Lung (tissue), 17 donors: ENCODE measurements at places on chromosomes 11 and 22. TPM values are rescaled to one million over a fixed set of nuclear protein-coding genes. Genes with fewer than 3 reads are reported as not detected.

DNA sequence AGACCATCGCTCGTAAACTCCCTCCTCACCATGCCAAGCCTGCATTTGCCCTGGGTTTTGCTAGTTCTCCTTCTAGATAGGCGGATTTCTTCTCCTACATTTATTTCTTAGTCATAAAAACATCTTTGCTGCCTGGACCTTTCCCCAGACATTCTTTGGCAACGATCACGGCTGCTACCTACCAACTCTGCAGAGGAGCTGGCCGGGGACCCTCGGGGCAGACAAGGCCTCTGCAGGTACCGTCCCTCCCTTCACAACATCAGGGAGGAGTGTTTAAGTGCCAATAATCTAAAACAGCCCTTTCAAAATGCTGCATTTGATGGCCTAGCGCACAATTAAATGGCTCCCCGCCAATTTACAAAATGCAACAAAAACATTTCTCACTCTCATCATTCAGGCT lies 34.4 kb downstream of the BRD1 start:
- no peak overlapping the region for H3K27ac ChIP-seq
- H3K36me3 ChIP-seq, result peaks cover 47% of the 10 kb centered on the region
- DNase-seq, result no peak
- H3K4me3 ChIP-seq, result no peak overlapping the region
- no peaks in the 10 kb centered on the region for H3K27me3 ChIP-seq

GRCh38 chr11:64204080-64204440 lies 2.5 kb upstream of the FERMT3 start:
- DNase-seq, result no peak
- peaks cover 21% of the 10 kb centered on the region for H3K36me3 ChIP-seq
- no peaks in the 10 kb centered on the region for H3K27me3 ChIP-seq
- no peak overlapping the region for H3K4me3 ChIP-seq
- H3K4me1 ChIP-seq, result no peaks in the 10 kb centered on the region
- H3K27ac ChIP-seq, result no peak overlapping the region

DNA sequence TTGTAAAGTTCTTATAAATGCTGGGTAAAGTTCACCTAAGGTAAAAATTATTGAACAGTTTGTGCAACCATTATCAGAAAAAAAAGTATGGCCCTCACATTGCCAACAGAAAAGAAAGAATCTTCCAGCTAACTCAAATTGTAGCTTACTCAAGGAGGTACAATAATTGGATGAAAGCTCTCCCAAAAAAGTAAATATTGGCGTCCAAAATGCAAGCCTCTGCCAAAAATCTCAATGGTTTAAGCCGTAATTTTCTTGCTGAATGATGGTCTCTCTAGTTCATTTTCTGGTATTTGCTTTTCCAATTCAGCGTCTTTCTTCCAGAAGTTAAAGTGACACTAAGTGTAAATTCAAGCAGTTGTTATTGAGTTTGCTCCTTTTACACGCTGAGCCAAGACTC lies 727.3 kb downstream of the LRRC4C start:
- H3K27ac ChIP-seq, result no peak overlapping the region
- DNase-seq, result peak; percentile 69
- H3K4me3 ChIP-seq, result no peak overlapping the region
- H3K27me3 ChIP-seq, result no peaks in the 10 kb centered on the region
- H3K36me3 ChIP-seq, result no peaks in the 10 kb centered on the region

DNA sequence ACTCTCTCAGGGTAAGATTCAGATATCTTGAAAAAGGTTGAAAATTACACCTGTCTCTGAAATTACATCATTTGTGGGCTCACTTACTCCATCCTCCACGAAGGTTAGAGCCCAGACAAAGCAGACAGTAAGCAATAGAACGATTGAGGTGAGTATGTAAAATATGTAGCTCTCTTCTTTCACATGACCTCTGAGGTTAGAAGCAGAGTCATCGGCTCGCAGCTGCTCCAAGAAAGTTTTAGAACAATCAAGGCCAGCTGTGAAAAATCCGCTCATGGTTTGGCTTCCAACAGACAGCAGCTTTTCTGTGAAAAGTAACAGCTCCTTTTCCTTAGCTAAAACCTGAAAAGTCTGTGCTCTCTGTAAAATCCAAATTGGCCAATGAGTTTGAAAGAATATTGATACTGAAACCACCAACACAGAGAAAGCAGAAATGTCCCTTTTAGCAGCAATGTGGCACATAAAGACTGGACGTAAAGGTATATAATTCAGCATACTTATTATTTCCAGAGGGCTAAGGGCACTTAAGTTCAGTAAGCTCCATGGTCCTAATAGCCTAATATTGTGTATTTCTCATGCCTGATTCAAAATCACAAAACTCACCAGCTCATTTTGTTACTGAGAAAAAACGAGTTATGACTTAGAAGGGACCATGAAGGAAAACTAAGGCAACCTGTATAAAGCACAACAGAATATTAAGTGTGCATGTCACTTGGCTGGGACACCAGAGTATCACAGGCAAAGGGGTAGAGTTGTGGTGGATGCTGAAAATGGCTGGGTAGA lies 78.2 kb downstream of the FAM76B start:
- no peak overlapping the region for H3K27ac ChIP-seq
- H3K4me3 ChIP-seq, result no peak overlapping the region
- H3K36me3 ChIP-seq, result no peaks in the 10 kb centered on the region
- DNase-seq, result no peak
- H3K4me1 ChIP-seq, result no peaks in the 10 kb centered on the region

DNA sequence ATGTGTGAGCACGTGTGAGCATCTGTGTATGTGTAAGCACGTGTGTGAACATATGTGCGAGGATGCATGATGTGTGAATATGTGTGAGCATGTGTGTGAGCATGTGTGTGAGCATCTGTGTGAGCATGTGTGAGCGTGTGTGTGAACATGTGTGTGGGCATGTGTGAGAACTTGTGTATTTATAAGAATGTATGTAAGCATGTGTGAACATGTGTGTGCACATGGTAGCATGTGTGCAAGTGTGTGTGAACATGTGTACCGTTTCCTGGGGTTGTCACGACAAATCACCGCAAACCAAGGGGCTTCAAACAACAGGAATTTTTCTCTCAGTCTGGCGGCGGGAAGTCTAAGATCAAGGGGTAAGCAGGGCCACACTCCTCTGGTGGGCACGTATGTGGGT lies 238.3 kb downstream of the CTTN start:
- no peaks in the 10 kb centered on the region for H3K36me3 ChIP-seq
- no peak for DNase-seq
- H3K4me1 ChIP-seq, result no peaks in the 10 kb centered on the region

DNA sequence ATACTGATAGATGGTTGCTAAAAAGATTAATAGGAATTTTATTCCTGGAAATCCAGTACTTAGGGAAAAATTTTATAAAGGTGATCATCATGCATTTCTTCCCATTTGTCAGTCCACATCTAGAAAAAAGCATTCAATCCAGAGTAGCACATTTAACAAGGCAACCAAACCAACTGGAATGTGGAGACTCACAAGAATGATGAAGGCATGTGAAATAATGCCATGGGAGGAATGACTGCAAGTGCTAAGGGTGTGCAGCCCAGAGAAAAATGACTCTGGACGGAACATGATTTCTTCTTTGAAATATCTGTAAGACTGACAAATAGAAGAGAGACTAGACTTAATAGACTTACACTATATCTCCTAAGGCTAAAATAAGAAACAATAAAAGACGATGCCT lies 33.8 kb downstream of the BLID start:
- H3K27ac ChIP-seq, result no peak overlapping the region
- H3K4me3 ChIP-seq, result no peak overlapping the region
- no peak for DNase-seq
- H3K4me1 ChIP-seq, result peaks cover 2% of the 10 kb centered on the region
- H3K27me3 ChIP-seq, result no peaks in the 10 kb centered on the region
- no peaks in the 10 kb centered on the region for H3K36me3 ChIP-seq

DNA sequence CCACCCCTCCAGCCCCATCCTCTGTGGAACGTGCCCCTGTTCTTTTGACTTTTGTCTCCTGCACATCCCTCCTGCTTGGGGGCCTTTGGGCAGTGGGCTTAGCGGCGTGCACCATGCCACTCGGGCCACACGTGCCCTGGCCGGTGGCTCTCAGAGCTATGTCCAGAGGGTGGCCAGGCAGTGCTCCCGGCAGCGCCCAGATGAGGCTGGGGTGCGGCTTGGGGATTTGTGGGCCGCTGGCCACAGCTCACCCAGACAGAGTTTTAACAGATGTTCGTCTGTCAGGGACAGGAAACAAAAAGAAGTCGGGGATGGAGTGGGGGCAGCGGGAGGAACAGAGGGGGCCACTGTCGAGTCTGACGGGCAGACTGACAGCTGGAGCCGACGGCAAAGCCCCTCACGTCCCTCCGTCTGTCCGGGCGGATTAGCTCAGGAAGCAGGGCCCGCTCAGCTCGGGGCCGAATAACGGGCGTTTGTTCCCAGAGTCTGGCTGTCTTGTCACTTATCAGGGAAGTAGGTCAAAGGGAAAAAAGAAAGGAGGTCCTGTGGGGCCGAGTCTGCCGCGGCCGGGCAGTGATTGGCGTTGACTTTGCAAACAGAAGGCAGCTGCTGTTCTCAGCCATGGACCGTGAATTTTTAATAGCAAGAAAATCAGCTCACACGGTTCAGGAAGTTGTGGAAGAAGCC lies 61.6 kb downstream of the LRP5 start:
- peaks cover 55% of the 10 kb centered on the region for H3K4me1 ChIP-seq
- DNase-seq, result peak; percentile 79
- no peaks in the 10 kb centered on the region for H3K27me3 ChIP-seq
- H3K4me3 ChIP-seq, result no peak overlapping the region

DNA sequence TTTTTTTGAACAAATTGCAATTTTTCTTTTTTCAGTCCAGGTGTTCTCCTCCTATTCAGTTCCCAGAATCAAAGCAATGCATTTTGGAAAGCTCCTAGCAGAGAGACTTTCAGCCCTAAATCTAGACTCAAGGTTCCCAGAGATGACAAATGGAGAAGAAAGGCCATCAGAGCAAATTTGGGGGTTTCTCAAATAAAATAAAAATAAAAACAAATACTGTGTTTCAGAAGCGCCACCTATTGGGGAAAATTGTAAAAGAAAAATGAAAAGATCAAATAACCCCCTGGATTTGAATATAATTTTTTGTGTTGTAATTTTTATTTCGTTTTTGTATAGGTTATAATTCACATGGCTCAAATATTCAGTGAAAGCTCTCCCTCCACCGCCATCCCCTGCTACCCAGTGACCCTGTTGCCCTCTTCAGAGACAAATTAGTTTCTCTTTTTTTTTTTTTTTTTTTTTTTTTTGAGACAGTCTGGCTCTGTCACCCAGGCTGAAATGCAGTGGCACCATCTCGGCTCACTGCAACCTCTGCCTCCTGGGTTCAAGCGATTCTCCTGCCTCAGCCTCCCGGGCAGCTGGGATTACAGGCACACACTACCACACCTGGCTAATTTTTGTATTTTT lies 6.2 kb upstream of the UBE4A start:
- no peak overlapping the region for H3K4me3 ChIP-seq
- H3K36me3 ChIP-seq, result no peaks in the 10 kb centered on the region
- no peaks in the 10 kb centered on the region for H3K4me1 ChIP-seq
- H3K27me3 ChIP-seq, result peaks cover 5% of the 10 kb centered on the region
- no peak overlapping the region for H3K27ac ChIP-seq
- peak; percentile 38 for DNase-seq

DNA sequence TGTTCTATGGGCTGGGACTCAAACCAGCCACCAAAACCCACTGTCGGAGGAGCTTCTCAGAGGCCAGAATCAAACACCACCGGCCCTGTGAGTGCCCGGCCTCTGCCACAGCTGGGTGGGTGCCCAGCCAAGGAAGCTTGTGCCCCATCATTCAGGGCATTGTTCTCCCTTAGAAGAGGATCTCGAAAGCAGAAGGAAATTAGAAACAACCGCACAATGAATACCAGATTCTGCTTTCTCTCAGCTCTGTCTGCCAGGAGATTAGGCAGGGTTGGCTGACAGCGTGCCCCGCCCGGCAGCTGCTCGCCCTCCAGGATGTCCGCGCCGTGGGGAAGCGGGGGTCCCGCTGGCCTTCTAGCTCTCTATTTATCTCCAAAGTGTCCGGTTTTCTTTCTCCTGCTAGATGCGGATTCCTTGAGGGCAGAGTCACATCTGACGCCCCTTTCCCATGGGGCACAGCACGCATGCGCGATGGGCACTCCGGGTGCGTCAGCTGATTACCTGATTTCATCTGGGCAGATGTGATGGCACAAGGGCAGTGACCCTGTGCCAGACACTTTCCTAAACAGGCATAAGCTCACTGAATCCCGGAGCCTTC lies 25.5 kb downstream of the SCGB1A1 start:
- H3K36me3 ChIP-seq, result no peaks in the 10 kb centered on the region
- H3K4me1 ChIP-seq, result peaks cover 26% of the 10 kb centered on the region
- DNase-seq, result peak; percentile 85
- peak overlapping the region; percentile 5 for H3K27ac ChIP-seq
- H3K4me3 ChIP-seq, result no peak overlapping the region

- no peaks in the 10 kb centered on the region for H3K27me3 ChIP-seq
- no peaks in the 10 kb centered on the region for H3K36me3 ChIP-seq
- no peak overlapping the region for H3K27ac ChIP-seq
- H3K4me3 ChIP-seq, result no peak overlapping the region
These were observed 46.5 kb downstream of the MYO7A start for GRCh38 chr11:77174559-77174958.

DNA sequence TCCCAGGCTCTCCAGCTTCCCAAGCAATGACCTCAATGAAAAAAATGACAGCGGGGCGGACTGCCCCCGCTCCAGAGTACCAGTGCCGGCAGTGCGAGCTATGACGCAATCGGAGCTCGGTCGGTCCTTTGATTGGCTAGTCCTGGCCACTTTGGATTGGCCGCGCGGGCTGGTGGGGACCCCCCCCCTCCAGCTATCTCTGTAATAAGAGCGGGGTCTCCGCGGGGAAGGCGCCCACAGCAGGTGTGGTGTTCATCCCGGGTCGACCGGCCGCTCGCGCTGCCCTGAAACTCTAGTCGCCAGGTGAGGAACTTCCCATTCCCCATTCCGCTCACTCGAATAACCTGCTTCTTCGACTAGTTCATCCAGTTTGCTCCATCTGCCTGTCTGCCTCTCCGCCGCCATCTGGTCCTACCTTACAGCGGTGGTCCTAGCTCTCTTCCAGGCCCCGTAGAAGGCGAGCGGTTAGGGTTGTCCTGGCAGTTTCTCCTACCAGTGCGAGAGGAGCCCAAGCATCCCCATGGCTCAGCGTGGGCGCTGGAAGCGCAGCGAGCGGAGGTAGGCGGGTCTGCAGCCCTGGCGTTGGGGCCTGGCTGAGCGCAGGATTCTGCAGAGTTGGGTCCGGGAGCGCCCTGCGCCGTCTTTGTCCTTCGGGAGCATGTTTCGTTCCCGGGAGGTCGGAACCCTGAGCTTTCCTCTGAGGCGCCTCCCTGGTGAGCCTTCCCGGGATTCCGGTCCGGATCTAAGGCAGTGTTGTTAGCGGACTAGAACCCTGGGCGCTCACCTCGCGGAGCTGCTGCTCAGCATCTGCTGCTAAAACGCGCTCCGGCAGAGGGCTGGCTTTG lies at the start of gene CALCB:
Gene CALCB, plus strand, starts transcription at position 233 of the 845 bp plus-strand sequence. CDS start 1,126 bp downstream, outside the sequence.
- H3K4me3 ChIP-seq, result no peak within 1 kb of the TSS
- no peaks in the 10 kb centered on the region for H3K4me1 ChIP-seq
- no peak within 1 kb of the TSS for H3K27ac ChIP-seq
- DNase-seq, result peak; percentile 25
- no peaks in the 10 kb centered on the region for H3K36me3 ChIP-seq

- peaks cover 19% of the 10 kb centered on the region for H3K4me1 ChIP-seq
- H3K27ac ChIP-seq, result peak overlapping the region; percentile 80
- no peak for DNase-seq
- no peaks in the 10 kb centered on the region for H3K36me3 ChIP-seq
These were observed 75.2 kb downstream of the ADAMTS15 start for GRCh38 chr11:130523609-130524008.

EXPH5 gene
- total RNA-seq, result 28.8 TPM

UBQLNL gene
- total RNA-seq, result 0.74 TPM

PRSS23 gene
- 19.3 TPM for total RNA-seq

MPZL2 gene
- 116 TPM for total RNA-seq

PRODH gene
- total RNA-seq, result 65.7 TPM
